ENCODE measurements at places on chromosomes 7 and 10.

GRCh38 chr7:30702200-30702599, 19.9 kb upstream of the CRHR2 start:
- no peak for DNase-seq

DNA sequence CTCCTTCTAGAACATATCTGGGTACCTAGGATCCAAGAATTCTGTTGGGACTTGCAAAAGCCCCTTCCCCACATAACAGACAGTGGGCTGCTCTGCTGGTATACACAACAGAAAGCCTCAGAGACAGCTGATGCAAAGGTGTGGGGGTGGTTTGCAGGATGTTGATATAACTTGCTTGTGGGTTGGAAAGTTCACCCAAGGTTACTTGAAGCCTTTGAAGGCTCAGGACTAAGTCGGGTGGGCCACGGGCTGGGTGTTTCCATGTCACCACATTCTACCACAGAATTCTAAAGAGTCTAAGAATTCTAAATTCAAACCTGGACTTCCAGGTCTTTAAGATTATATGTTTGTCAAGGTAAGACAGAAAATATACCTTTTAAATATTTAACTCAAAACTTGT, 7.4 kb upstream of the NRCAM start:
- no peak for DNase-seq

GRCh38 chr7:5287802-5288201, 5.1 kb downstream of the SLC29A4 start:
- no peak for DNase-seq

GRCh38 chr10:125062914-125063230, 97.5 kb downstream of the CTBP2 start:
- DNase-seq, result no peak

DNA sequence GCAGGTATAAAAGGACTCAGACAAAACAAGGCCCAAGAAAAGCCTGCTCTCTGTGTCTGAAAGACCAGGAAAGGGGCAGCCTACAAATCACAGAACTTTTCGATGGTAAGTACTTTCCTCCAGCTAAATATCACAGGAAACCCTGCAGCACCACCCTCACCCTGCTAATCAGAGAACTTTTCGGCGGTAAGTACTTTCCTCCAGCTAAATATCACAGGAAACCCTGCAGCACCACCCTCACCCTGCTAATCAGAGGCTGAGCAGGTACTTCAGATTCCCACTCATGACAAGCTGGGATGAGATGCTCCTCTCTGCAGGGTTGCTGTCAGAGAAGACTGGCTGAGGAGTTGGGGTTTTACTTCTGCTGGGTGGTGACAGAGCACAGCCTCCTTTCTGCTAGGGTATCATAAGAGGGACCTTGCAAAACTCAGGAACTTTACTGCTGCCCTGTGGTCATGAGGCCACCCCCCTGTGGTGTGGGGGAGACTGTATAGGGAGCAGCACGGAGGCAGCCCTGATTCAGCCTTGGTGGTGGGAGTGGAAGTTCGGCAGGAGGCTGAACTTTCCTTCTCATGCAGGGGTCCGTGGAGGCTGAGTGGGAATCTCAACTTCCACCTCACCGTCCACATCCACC, 7.2 kb downstream of the WDR37 start:
- no peak for DNase-seq

DNA sequence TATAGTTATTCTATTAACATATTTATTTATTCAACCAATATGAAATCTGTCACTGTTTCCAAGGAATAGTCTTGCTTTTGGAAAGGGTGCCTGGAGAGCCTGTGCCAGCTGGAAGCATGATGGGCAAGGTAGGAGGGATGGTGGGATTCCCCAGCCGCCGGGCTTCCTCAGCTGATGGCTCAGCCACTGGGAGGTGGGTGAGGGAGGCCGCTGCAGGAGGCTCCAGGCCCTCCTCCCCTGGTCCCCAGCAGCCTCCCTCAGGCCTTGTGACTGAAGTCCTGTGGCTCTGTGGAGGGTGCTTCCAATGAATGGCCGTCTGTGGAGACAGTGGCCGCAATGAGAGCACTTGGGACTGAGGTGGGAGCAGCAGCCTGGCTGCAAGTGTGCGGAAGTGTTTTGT, 27.0 kb downstream of the SPAG6 start:
- DNase-seq, result no peak

GRCh38 chr10:25778646-25779045, 155.4 kb upstream of the MYO3A start:
- DNase-seq, result no peak

DNA sequence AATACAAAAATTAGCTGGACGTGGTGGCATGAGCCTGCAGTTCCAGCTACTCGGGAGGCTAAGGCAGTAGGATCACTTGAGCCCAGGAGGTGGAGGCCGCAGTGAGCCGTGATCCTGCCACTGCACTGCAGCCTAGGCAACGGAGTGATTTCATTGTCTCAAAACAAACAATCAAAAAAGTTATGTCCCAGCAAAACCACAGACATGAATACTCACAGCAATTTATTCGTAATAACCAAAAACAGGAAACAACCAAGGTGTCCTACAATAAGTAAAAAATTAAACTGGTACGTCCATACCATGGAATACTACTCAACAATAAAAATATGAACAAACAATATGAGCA, 11.6 kb upstream of the CYTH3 start:
- no peak for DNase-seq

All from NCI-H345 (cell line).